ENCODE measurements at places on chromosomes 11 and 22.
A peak's percentile ranks its signal among the peaks of the same experiment; 100 is the strongest.

DNA sequence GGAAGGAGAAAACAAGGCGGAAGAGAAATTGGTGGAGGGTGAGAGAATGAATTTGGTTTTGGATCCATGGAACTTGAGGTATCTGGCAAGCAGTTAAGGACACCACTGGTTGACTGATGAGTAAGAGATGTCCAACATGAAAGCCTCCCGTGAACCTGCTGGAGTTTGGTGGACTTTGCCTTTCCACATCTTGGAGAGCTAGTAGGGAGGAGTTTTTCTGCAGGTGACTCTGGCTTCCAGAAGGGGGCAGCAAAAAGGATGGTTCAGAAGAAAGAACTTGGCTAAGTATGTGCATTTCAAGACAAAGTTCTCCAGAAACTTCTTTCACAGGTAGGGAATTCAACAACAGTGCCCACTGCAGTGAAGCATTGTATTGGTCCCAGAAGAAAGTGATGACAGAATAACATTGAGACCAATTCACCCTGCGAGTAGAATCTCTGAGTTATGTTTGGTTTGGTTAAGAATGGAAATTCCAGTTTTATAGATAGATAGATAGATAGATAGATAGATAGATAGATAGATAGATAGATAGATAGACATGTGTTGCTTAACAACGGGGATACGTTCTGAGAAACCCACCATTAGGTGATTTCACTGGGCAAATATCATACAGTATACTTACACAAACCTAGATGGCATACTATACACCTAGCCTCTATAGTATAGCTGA is 28.5 kb downstream of the DCDC1 start:
- DNase-seq = no peak

- peak; percentile 54 for DNase-seq
Measured at GRCh38 chr11:31809857-31810778, 1.0 kb downstream of the PAX6 start.

GRCh38 chr11:678297-678696 is 16.7 kb downstream of the DEAF1 start:
- no peak for DNase-seq

DNA sequence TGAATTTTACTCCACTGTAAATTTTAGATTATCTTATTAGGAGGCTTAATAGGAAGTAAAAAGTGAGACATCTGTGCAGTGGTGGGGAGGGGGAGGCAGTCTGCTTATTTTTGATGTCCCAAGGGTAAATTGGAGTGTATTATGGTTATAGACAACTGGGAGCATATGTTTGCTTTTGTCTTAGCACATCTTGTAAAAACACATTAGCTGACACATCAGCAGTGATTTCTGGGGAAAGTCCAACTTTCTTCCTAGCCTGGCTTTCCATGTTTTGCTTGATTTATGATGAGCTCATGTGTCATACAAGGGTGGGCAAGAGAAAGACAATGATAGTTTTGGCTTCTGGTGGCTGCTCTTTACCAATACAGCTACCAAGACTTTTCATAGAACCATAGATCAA is 4.0 kb downstream of the ANO3 start:
- DNase-seq = no peak

- DNase-seq = no peak
Measured at GRCh38 chr11:132106096-132106982, 735.9 kb downstream of the NTM start.

DNA sequence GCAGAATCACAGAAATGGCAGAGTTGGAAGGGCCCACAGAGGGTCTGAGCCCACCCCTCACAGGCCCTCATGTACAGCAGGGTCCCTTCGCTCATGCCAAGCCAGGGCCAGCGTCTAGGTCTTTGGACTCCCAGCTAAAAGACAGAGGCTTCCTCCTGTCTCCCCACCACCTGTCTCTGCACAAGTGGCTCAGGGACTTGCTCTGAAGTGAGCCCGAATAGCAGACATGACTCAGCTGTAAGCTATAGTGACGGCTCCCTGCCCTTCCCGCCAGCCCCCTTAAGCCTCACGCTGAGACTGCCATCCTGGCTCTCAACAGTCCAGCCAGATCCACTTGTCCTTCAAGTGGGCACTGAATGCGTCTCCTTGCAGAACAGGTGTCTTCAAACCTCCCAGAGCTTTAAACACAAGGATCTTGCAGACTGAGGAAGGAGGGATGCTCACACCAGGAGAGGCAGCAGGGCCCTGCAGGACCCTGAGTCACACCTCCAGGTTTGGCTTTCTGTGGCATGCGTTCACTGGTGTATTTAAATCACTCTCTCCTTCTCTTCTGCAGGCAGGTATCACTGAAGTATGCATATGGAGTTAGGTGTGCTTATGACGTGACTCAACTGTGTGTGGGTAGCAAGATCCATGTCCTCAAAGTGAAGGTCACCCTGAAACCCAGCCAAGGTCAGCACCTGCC is 154.9 kb downstream of the CACNA1I start:
- no peak for DNase-seq

DNA sequence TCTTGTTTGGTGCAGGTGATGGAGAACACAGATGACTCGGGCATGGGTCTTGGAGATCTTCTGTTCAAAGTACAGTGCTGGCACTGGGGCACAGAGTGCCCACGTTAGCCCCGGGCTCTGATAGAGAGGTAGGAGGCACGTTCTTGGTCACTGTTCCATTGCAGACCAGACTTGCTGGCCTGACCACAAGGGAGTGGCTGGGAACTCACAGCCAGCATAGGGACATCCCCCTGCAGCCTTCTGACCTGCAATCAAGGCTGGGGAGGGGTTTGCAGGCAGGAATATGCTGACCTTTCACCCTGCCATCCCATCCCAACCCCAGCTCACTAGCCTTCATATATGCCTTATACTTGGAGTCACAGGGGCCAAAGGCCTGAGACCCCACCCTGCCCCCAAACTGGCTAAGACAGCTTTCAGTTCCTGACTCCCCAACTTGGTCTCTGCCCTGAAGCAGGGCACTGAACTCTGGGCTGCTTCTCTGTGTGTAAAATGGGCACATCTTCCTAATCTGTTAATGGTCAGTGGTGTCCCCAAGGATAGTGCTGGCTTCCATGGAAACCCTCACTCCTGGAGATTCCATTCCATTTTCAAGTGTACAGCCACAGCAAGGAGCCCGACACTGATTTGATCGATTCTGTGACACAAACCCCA is 4.6 kb downstream of the MRPL49 start:
- peak; percentile 11 for DNase-seq

- no peak for DNase-seq
Measured at GRCh38 chr11:76849376-76849775, 11.3 kb upstream of the ACER3 start.

DNA sequence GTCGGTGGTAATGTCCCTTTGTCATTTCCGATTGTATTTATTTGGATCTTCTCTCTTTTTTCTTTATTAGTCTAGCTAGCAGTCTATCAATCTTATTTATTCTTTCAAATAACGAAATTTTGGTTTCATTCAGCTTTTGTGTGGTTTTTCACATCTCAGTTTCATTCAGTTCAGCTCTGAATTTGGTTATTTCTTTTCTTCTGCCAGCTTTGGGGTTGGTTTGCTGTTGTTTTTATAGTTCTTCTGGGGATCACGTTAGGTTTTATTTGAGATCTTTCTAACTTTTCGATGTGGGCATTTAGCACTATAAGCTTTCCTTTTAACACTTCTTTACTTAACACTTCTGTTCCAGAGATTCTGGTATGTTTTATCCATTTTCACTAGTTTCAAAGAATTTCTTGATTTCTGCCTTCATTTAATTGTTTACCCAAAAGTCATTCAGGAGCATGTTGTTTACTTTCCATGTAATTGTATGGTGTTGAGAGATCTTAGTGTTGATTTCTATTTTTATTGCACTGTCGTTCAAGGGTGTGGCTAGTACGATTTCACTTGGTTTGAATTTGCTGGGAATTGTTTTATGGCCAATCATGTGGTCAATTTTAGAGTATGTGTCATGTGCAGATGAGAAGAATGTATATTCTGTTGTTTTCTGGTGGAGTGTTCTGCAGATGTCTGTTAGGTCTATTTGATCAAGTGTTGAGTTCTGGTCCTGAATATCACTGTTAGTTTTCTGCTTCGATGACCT is 7.7 kb upstream of the SCGB1D1 start:
- no peak for DNase-seq

- DNase-seq = peak; percentile 58
Measured at GRCh38 chr11:93541884-93542810, 1.0 kb downstream of the SMCO4 start.

GRCh38 chr11:95723361-95723942 is 66.1 kb downstream of the FAM76B start:
- DNase-seq = no peak

DNA sequence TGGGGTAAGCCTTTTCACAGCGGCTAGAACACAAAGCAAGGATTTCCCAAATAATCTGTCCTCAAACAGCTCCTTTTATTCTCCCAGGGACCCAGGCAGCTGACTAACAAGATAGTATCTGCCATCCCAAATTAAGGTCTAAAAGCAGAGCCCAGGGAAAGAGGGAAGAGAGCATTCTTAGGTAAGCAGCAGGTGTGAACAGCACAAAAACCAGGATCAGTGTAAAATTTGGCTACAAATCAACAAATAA is 79.9 kb downstream of the RBMXL2 start:
- DNase-seq = no peak

DNA sequence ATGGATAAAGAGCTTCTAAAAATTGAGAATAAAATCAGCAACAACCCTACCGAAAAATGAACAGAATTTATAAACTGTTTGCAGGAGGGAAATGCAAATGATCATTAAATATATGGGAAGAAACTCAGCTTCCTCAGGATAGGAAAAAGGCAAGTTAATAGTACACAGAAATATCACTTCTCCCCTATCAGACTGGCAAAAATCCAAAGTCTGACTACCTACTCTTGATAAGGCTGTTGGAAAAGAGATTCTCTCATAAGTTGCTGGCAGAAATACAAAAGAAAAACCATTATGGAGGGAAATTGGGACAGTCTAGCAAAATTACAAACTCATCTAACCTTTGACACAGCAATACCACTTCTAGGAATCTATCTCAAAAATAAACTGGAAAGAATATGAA is 100.9 kb upstream of the LDLRAD3 start:
- no peak for DNase-seq

DNA sequence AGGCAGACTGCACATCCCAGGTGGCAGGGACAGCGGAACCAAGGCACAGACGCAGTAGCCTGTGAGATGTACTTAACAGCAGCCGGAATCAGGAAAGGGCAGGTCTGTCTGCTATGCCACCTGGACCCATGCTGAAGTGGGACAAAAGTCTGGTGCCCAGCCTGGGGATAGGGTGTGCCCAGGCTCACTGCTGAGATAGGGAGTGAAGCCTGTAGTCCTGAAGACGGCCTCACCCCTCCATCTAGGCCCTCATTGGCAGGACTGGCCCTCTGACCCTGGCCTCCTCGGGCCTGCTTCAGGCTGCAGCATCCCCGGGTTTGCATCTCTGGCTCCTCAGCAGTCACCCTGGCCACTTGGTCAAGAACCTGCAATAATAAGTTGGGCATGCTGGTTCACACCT is 32.4 kb upstream of the TSKU start:
- DNase-seq = no peak
